ENCODE measurements at places on chromosomes 6 and 20.

- DNase-seq, result peak; percentile 87
These were observed 155.1 kb upstream of the MLIP start for GRCh38 chr6:53956068-53956711.

GRCh38 chr20:48215536-48215935, 430.3 kb upstream of the SULF2 start:
- DNase-seq, result no peak

DNA sequence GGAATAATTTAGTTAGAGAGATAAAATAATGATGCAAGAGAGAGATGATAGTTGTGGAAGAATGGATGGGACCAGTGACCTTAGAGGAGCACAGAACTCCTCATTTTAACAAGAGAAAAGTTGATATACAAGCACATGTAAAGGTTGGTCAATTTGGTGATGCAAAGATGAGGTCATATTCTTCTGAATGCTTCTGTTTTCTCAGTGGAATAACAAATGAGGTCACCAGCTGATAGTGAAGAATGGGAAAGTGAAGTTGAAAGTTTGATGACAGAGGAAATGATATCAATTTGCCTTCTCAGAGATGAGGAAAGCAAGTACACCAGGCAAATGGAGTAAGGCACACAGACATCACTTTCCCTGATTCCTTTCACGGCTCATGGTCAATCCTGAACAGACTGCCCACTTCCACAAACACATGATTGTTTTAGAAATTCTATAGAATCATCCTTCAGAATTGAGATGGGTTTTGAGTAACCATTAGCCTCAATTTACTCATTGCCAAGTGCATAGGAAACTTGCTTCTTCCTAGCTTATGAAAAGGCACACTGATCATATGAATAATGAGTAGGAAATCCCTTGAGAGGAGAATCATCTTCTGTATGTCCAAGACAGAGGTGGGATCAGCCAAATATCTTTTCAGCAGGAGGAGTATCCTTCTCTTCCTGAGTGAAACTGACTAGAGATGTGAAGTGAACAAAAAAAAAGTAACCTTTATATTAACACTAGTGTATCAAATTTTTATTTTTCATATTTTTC, 82.4 kb upstream of the TCF21 start:
- no peak for DNase-seq

GRCh38 chr6:25706314-25707014, 48.1 kb upstream of the SLC17A4 start:
- peak; percentile 16 for DNase-seq

DNA sequence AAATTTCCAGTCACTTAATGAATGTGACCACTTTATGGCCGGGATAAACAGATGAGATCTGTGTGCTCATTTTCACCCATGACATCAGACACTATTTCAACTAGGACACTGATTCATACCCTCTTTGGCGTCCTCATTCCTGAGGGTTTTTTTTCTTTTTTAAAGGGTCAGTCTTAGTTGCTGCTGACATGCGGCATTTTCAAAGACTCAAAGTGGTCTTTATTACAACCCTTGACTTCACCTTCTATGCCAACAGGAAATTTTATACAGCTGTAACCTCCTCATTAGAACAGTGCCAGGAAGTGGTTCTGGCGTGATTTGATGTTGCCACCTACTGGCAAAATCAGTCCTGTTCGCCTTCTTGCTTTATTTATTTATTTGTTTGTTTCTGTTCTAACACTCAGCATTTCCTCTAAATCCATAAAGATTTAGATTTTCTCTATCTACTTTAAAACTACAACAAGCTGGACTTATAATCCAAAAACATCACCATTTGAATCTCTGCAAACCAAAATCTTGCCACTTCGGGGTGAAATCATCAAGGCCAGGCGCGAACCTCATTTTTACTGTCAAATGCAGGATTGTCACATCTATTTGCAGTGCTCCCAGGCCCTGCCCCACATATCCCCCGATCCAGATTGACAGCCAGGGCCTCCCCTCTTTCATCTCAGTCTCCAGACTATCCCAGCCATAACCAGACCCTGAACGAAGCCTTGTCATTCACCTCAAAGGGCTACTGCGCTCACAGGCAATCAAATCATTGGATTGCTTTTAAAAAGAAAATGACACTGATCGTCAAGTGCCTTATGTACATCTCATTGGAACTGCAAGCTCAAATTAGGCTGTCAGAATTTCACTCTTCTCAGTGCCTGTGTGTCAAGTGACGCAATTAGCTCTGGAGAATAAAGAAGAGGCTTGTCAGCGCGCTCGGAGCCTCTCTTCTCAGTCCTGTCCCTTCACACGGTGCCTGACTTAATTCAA, 77.5 kb downstream of the C6orf118 start:
- DNase-seq, result no peak

- no peak for DNase-seq
These were observed 57.8 kb upstream of the TPD52L1 start for GRCh38 chr6:125095580-125096301.

All from NCI-H446 (cell line).